ENCODE measurements at places on chromosomes 5 and 9. TPM values are rescaled to one million over a fixed set of nuclear protein-coding genes. Genes with fewer than 3 reads are reported as not detected.

DNA sequence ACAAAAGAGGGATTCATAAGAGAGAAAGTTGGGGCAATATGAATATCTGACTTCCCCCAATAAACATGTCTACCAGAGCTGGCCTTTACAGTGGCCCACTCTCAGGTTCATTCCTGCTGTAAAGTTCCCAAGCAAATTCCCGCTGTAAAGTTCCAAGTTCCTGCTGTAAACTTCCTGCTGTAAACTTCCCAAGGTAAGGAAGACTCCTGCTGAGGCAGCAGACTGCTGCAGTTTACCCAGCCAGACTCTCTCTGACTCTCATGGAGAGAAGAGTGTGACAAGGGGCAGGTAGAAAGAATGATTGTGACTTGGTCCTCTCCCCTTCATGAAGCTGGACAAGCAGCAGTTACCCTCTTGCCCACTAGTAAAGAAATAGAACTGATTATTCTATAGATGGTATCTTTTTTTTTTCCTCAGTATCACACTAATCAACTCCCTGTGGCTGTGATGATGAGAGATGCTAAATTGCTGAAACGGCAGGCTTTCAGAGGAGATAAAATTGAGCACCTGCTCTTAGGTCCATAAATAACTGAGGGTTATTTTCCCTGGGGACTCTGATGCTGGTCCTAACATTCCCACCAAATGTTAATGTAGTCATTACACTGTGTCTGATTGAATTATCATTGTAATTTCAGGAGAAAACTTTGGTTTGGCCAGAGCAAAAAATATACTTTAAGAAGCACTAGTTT lies 220.4 kb downstream of the PARP8 start:
- no peak for DNase-seq

- no peak for DNase-seq
Measured at GRCh38 chr9:111789881-111790280, 4.9 kb downstream of the SHOC1 start.

DNA sequence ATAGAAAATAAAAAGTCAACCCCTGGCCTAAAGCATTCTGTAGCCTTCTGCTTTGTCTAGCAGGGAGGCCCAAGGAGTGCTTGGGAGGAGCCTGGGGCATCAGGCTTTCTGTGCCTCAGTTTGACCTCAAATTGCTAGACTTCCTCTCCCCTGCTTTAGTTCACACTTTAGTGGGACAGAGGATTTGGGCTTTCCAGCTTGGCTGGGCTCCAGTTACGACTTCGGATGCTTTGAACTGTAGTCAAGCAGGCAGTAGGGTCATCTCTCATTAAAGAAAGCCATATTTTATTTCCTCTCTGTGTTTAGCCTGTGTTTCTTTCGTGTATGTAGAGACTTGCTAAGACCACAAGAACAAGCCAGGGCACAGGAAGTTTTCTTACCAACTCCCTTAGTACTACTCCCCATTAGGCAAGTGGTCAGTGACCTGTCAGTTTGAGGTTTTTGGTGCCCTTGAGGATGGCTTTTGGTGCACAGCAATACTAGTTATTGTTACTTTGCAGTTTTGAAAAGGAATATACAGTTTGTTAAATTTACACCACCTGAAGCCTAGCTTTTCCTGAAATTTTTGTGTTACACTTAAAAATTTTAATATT lies 334.7 kb downstream of the NDUFS4 start:
- DNase-seq, result no peak

DNA sequence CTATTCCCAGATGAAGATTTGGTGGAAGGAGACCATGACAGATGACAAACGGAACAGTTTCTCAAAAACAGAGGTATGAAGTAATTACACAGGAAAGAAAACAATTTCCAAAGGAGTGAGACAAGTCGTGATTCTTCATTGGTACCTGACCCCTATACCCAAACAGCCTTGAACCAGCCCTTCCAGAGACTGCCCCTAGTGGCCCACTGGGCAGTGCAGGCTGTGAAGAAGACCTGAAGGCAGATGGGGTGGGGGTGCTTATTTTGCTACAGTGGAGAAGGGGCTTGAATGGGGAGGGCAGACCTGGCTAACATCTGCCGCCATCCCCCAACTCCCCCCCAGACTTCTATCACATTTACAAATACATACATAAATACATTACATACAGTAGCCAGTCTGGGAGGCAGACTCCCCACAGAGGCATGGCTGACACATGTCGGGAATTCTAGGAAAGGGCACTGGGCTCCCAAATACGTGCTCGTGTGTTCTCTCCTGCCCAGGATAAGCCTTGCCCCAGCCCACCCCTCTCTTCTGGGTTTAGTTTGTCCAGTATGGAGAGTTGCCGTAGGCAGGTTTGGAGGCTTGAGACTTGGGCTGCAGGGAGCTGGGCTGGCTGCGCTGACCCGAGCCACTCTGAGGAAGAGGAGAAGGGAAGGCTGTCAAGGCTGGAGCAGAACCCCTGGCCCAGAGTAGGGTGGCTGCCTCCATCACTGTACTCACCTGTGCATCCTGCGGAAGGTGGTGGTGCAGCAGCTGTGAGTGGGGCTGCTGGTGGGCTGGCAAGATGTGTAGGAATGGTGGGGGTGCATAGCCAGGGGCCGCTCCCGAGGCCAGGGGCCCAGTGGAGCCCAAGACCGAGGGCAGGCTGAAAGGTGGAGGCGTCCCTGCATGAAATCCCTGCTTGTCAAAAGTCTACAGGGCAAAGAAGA lies 105.3 kb downstream of the UBE2R2 start:
- no peak for DNase-seq

GRCh38 chr5:106827061-106827460 lies 843.7 kb downstream of the EFNA5 start:
- no peak for DNase-seq

- no peak for DNase-seq
Measured at GRCh38 chr5:148583421-148583965, 70.8 kb downstream of the HTR4 start.

DNA sequence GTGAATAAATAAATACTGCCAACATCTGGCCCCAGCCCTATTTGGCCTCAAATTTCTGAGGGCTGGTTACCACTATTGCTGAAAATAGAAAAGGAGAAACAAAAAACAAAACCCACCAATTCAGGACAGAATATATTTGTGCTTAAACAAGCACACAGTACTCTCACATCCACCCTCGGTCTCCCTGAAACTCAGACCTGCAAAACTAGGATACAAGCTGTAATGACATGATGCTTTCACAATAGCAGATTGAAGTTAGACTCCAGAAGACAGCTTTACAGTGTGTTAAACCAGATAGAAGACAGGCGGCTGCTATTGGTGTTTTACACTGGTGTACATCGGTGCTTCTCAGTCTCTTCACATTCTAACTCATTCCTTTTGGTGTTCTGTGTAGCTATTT lies 214.9 kb upstream of the DMRT1 start:
- DNase-seq, result no peak

DNA sequence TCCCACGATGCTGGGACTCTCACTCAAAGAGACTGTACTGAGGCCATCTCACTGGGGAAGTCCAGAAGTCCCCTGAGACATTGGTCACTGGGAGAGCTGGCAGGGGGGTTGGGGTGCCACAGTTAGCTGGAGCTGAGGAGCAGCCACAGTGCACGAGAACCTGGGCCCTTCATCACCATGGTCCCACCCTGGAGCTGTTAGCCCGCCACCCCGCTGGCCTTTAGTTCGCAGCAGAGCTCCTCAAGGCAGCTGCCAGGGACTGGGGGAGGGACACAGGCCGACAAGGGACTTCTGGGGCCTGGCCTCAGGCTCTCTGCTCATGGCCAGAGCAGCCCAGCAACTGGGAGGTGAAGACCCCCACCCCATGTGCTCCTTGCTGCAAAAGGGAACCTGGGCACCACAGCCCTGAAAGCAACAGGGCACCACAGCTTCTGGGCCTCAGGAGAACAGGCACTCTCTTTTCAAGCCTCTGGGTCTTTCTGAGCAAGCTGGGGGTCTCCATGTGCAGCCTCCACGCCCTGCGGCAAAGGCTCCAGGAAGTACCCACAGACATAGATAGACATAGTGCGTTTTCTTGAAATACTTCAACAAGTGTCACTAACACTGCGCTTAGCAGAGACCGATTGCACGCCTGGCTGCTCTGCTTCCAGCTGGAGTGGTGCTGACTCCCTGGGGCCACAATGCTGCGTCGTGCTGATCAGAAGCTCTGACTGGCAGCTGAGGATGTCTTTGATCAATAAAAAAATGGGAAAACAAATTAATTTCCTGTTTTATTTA lies 46.0 kb downstream of the VAV2 start:
- no peak for DNase-seq

- no peak for DNase-seq
Measured at GRCh38 chr5:78116167-78116566, 178.3 kb downstream of the AP3B1 start.

- DNase-seq, result no peak
Measured at GRCh38 chr9:101311758-101312420, 72.9 kb downstream of the BAAT start.

- no peak for DNase-seq
Measured at GRCh38 chr5:135329913-135330797, 68.9 kb downstream of the MACROH2A1 start.

- no peak for DNase-seq
Measured at GRCh38 chr5:56346741-56347535, 113.8 kb upstream of the ANKRD55 start.

- DNase-seq, result no peak
Measured at GRCh38 chr9:89743216-89743572, 138.4 kb downstream of the GADD45G start.

- no peak for DNase-seq
Measured at GRCh38 chr5:140633021-140633471, at the start of gene CD14. Gene CD14, minus strand, starts transcription at chr5:140633175. Its CDS starts 104 bp downstream, at chr5:140633071.

DNA sequence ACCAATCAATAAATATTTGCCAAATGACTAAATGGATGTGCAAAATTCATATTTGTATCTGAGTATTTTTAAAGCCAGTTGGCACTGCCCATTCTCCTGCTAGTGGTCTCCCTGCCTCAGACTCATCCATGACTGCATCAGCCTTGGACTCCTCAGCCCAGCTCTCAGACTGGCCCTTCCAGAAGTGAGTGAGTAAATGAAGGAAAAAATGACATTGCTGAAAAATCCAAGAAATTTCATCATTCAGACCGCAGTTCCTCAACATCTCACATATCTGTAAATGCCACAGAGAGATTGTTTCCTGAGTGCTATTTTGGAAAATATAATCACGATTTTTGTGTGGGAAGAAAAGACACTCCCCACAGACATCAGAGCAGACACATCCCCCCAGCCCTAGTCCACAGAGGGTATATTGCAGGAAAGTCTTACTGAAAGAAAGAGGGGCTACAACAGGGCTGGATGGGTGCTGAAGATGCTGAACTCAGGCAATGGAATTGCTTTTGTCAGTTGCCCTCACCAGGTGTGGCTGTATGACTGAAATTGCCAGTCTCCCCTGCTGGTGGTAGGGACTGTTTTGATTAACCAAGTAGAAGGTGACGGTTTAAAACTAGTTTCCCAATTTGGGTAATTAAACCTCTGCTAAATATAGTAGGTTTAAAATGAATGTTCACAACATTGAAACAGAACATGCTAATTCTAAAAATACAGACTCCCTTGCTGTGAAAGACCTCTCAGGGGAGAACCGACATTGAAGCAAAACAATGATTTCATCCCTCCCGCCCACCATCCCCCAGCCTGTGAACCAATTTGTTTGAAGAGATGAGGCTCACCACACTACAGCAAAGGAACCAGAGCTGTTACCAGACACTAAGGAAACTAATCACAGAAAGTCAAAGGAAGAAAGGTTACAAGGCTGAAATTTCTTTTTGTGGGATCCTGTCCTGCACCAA lies 158.8 kb downstream of the DEPDC1B start:
- no peak for DNase-seq

GRCh38 chr9:130022566-130023143 lies 20.3 kb downstream of the FNBP1 start:
- no peak for DNase-seq

Gene ZNF354B
- 20.2 TPM for total RNA-seq

Gene NTMT1
- 33.5 TPM for total RNA-seq

Gene ZNF879
- total RNA-seq, result 7.2 TPM

Gene GABRA1
- total RNA-seq, result 1.8 TPM

Gene PALM2AKAP2
- total RNA-seq, result 4.2 TPM

Gene FRMPD1
- total RNA-seq, result 0.36 TPM

Gene SPATA31E1
- total RNA-seq, result not detected

Gene ZNF462
- total RNA-seq, result 129 TPM

Gene ANKRD31
- total RNA-seq, result 0.45 TPM

Data from type B pancreatic cell (in vitro differentiated cells).